Fibroblast of skin of right biceps (primary cell): ENCODE measurements at places on chromosomes 13 and 19.

DNA sequence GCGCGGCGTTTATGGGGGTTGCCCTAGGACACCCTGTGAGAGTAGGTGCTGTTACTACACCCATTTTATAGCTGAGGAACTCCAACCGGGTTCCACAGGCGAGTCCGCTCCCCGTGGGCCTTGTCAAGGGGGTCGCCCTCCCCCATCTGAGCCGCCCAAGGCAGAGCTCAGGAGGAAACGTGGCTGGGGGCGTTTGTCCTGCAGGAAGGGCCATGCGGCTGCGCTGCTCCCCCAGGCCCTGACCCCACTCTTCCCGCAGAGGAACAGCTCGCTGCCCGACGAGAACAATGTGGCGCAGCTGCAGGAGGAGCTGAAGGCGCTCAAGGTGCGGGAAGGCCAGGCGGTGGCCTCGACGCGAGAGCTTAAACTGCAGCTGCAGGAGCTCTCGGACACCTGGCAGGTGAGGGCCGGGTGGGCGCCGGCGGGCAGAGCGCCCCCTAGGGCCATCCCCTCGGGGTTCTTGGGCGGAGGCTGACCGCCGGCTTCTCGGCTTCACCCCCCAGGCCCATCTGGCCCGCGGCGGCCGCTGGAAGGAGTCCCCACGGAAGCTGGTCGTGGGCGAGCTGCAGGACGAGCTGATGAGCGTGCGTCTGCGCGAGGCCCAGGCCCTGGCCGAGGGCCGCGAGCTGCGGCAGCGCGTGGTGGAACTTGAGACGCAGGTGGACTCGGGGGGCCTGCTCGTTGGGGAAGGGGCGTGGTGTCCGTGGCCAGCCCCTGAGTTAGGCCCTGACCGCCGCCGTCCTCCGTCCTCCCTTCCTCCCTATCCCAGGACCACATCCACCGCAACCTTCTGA, 12.4 kb downstream of the PRR36 start:
- DNase-seq: no peak

DNA sequence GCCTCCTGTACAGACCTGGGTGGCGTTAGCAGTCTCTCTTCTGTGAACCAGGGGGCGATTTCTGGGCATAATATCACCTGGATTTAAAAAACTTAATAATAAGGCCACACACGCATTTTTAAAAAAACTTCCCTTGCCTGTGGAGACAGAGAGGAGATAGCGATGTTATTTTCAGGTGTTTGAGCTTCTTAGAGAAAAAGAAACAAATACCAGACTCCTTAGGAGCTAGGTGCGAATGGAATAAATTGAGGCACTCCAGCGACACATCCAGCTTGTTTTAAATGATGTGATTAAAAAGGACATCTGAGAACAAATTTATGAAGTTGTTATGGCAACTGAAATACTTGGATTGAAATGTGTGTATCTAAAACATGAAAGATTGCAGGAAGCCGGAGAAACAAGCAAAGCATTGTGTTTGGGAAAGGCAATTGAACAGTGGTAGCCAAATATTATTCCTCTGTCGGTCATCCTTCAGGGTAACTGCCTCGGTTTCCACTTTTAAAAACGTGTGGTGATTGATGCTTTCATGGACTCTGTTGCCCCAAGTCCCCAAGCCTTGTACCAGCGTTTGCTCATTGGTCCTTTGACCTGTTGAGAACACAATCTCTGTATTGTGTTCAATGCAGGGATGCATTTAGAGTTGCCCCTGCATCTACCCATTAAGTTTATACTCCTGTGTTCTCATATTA, 158.7 kb downstream of the TM9SF2 start:
- DNase-seq: no peak

GRCh38 chr19:57599377-57599760, 316 bp upstream of the ZNF530 start:
- DNase-seq: no peak

DNA sequence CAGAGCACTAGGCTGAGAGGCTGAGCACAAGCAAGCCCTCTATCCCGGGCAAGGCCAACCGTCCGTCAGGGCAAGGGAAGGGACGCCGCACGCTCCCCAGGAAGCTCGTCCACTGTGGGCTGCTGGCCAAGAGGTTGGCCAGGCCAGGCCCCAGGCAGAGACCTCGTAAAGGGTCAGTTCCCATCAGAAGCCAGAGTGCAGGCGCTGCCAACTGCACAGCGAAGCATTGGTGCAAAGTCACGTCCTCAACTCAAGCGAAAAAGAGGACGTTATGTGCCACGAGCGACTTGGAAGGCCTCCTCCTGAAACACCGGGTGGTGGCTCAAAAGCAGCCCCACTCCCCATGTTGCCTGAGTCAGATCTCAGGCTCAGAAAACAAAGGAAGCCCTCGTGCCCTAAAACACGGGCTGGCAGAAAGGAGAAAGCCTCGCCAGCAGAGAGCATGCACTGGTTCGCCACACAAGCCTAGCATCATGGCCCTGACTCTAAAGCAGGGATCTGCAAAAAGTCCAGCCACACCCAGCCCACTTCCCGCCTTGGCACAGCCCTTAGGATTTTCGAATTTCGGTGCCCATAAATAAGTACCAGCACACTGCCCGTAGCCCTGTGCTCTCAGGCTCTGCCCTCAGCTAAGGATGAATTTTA, 4.7 kb downstream of the AKAP8 start:
- DNase-seq: no peak

DNA sequence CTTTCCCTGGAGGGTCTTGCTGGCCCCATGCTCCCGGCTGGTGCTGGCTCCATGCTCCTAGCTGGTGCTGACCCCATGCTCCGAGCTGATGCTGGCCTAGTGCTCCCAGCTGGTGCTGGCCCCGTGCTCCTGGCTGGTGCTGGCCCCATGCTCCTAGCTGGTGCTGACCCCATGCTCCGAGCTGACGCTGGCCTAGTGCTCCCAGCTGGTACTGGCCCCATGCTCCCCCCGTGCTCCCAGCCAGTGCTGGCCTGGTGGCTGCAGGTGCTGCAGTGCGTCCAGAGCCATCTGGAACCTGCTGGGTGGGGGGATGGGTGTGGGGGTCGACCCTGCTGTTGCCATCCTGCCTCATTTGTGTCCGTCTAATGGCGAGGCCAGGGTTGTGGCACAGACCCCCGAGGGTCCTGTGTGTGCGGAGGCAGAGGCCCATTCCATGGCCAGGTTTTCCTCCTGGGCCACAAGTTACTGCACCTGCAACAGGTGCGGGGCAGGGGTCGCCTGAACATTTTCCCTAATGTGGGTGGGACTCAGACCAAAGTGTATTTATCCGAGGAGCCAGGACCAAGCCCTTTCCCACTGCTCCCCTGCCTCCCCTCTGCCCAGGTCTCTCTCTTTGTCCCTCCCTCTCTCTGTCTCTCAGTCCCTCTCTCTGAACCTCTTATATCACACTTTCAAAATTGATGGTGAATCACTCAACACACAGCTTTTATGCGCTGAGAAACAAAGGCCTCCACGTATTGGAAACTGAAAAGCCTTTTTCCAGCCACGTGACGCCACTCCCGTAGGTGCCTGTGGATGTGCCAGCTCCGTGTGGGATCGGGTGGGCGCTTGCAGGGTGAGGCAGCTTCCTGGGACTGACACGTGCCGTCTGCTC, 45.1 kb downstream of the MCF2L start:
- DNase-seq: no peak

GRCh38 chr13:113413178-113413897, 40.0 kb downstream of the ADPRHL1 start:
- DNase-seq: no peak

DNA sequence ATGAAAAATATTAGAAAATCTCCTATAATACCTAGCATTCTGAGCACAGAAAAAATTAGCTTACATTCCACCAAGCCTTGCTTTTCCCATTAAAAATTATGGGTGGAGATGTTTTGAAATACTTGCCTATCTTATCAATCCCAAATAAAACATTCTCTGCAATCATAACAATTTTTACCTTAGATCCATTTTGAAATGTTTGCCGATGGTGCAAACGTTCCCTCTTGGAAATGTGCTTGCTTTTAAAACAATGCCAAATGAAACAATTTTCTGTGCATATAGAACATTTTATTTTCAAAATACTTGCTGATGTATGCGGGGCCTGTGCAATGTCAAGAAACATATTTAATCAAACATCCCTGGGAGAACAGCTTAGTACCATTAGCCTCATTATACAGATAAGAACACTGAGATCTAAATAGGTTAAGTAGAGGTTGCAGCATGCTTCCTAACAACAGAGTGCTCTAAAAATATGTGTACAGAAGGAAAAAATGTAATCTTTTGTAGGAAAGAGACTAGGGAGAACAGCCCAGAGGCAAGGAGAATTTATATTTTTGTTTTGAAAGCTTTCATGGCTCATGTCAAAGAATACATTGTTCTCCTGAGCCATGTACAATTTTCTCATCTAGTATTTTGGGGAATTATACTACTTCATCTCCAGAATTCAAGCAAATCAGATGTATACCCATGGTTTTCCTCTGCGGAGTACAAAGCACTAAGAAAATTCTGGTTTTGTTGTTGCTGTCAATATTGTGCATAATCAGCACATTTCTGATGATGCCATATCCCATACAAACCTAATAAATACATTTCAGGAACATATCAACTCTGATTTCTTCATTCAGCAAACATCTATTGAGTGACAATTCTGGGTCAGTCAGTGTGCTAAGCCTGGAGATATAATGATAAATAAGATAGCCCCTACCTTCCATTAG, 25.9 kb upstream of the FNDC3A start:
- no peak for DNase-seq

- DNase-seq: no peak
Measured at GRCh38 chr19:14004619-14005348, 1.3 kb downstream of the RFX1 start.

DNA sequence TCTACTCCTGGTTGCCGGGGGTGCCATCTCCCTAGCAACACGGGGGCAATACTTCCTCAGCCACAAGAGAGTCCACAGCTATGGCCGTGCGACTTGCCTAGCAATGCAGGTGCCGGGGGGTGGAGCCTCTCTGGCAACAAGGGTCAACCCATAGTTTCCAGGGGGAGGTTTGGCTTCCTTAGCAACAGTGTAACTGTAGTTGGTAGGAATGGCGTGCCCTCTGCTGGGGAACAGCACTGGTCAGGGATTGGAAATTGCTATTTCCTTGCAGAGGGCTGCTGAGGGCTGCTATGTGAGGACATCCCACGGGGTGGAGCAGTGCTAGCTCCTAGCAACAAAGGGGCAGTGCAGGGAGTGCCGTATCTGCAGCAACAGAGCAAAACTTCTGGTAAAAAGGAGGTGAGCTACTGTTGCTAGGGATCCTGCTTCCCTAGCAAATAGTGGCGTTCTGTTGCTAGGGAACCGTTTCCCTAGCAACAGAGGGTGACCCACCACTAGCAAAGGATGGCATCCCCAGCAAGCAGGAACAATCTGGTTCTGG, 7.0 kb upstream of the TMC4 start:
- DNase-seq: peak; percentile 45

DNA sequence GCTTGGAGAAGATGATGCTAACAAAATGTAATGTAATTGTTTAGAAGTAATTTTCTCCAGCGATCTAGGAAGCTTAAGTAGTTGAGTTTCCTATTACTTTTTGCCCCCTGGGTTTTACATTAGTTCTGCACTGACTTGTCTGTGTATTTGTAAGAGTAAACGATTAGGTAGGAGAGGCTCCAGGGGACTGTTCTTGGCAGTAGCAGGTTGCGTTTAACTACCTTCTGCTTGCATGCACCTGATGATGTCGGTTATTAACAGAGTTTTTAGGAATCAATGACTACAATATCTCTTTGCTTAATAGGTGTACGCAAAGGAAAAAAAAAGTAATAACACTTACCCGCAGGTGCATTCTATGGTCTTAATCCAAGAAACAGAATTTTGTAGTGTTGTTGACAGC, 18.3 kb upstream of the UGGT2 start:
- no peak for DNase-seq

DNA sequence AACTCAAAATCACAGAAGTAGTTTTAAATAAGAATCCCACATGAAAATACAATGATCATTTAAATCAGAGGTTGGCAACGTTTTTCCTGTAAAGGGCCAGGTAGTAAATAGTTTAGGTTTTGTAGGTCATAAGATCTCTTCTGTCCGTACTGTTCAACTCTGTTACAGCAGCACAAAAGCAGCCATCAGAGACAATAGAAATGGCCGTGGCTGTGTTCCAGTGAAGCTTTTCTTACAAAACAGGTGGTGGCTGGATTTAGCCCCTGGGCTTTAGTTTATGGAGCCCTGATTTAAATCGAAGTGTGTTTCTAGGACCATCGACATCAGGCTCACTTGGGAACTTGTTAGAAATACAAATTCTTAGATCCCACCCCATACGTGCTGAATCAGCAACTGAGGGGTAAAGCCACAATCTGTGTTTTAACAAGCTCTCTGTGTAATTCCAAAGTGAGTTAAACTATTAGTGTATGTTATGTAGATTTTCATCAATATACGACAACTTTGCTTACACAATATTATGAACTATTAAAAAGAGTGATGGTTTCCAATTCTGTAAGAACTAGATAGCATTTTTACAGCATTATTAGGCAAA, 54.8 kb upstream of the MIR17HG start:
- DNase-seq: no peak

- no peak for DNase-seq
Measured at GRCh38 chr13:111973605-111974340, 93.2 kb upstream of the SOX1 start.

GRCh38 chr19:9342610-9343304, 18.8 kb downstream of the ZNF559 start:
- DNase-seq: no peak

DNA sequence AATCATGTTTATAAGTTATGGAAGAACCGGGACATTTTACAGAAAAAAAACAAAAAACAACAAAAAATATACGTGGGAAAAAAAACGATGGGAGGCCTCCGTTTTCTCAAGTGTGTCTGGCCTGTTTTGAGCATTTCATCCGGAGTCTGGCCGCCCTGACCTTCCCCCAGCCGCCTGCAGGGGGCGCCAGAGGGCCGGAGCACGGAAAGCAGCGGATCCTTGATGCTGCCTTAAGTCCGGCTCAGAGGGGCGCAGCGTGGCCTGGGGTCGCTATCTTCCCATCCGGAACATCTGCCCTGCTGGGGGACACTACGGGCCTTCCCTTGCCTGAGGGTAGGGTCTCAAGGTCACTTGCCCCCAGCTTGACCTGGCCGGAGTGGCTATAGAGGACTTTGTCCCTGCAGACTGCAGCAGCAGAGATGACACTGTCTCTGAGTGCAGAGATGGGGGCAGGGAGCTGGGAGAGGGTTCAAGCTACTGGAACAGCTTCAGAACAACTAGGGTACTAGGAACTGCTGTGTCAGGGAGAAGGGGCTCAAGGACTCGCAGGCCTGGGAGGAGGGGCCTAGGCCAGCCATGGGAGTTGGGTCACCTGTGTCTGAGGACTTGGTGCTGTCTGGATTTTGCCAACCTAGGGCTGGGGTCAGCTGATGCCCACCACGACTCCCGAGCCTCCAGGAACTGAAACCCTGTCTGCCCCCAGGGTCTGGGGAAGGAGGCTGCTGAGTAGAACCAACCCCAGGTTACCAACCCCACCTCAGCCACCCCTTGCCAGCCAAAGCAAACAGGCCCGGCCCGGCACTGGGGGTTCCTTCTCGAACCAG, 1.8 kb upstream of the APOE start:
- DNase-seq: no peak

- no peak for DNase-seq
Measured at GRCh38 chr13:87536899-87537298, 134.3 kb upstream of the SLITRK5 start.
